ENCODE measurements at places on chromosomes 1 and 21. TPM values are rescaled to one million over a fixed set of nuclear protein-coding genes. Genes with fewer than 3 reads are reported as not detected.

Gene RGS7
- 4.5 TPM for total RNA-seq

Gene ETV3L
- not detected for total RNA-seq

Gene S100A4
- 404 TPM for total RNA-seq

Gene ATP6V1G3
- not detected for total RNA-seq

Gene KIF14
- total RNA-seq: 2.0 TPM

Gene PGLYRP3
- total RNA-seq: not detected

Gene OR2AK2
- total RNA-seq: not detected

Gene FMO5
- 1.8 TPM for total RNA-seq

Gene SNRPE
- 69.5 TPM for total RNA-seq

Gene MMP23B
- total RNA-seq: 71.4 TPM

DNA sequence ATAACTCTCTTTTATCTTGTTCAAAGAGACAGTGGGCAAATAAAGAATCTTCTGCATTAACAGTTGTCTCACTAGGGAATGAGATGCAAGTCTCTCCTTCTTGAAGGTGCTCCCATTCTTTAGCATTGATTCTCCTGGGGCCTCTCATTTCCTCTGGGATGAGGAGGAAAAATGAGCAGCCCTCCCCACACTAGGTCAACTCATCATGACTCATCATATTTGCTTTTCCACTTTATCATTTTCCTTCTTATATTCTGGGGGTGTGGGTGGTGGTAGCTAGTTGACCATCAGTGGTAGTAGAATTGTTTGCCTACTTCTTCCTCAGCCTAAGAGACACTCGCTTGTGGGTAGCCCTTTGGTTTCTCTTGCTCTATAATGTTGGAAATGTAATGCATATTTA, 182.0 kb upstream of the C1orf87 start:
- DNase-seq: no peak

- DNase-seq: no peak
These were observed 80.4 kb downstream of the ADARB1 start for GRCh38 chr21:45154511-45155508.

GRCh38 chr1:51715369-51715768, 98.5 kb downstream of the OSBPL9 start:
- DNase-seq: no peak

DNA sequence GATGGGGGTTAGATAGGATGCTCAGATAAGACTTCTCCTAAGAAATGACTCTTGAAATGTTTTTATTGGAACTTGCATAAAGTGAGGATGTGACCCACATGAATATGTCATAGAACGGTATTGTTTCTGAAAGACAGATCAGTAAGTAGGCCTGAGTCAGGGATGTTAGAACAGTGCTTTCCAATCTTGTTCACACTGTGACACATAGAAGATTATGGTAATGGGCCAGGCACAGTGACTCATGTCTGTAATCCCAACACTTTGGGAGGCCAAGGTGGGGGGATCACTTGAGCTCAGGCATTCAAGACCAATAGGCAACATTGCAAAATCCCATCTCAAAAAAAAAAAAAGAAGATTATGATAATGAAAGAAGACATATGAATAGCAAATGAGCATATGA, 32.9 kb downstream of the FMO4 start:
- DNase-seq: no peak

GRCh38 chr1:41386196-41386663, 25.0 kb downstream of the FOXO6 start:
- no peak for DNase-seq

GRCh38 chr1:117568999-117569398, 36.8 kb upstream of the TENT5C start:
- no peak for DNase-seq

DNA sequence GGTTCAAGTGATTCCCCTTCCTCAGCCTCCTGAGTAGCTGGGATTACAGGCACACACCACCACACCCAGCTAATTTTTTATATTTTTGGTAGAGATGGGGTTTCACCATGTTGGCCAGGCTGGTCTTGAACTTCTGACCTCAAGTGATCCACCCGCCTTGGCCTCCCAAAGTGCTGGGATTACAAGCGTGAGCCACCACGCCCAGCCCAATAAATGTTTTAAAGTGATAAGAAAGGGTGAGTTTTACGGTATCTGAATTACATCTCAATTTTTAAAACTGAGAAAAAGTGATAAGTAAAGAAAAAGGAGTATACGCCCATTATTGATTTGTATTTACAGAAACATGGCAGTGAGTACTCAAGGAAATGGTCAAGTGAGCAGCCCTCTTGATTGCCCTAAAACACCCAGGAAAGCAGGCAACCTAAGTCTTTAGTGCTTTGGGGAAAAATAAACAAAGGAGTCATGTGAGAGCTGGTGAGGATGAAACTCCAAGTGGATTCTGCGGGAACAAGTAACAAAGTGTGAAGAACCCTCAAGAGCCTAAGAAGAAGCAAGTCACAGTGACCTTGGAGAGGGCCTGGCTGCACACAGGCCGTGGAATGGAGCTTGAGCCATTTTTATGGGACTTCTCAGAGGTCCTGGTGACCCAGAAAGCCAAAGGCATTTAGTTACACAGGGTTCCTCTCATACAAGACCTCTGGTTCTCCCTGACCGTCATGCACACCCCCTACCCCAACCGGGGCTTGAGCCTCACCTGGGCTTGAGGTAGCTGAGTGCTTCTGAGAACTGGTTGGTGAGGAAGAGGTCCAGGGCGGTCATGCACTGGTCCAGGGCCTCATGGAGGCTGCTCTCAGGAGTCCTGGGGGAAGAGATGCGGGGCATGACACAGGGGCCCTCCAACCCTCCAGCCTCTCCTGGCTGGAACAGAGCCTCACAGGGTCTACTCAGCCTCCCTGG, 9.1 kb downstream of the TTC39A start:
- DNase-seq: no peak

DNA sequence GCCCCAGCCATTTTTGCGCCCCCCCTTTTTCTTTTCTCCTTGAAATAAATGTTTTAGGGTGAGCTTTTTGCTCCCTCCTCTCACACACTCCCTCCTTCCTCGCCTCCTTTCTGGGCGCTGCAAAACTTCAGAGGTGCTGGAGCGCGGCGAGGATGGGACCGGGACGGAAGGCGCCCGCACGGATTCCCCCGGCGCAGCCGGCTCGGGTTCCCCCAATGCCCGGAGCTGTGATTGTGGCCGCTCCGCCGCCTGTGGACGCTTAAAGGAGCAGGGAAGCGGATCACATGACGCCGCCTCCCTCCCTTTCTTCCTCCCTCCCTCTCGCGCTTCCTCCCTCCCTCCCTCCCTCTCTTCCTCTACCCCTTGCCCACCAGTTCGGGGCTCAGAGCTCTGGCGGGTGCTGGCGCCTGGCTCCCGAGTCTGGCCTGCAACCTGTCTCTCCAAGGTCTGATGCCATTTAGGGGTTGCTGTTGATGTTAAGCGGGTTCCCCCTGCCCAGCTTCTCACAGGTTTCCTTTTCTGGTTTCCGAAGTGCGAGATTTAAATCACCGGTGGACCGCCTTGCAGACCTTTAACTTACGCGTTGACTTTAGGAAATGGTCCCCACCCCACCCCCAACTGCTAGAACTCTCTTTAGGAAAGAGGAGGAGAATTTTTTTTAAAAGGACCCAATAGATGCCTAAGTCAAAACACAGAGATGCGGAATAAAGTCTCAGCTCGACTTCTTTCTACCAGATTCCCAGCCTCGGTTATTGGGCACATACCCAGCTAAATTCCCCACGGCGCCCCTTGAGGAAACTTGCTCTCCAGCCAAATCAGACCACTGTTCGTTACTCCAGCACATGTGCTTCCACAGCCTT, at the start of gene WLS:
WLS (minus strand) TSS at position 235 of the 860 bp plus-strand sequence; CDS start at position 11, 224 bp downstream.
- peak; percentile 93 for DNase-seq

- no peak for DNase-seq
These were observed 11.8 kb downstream of the NHLH2 start for GRCh38 chr1:115829023-115829674.

DNA sequence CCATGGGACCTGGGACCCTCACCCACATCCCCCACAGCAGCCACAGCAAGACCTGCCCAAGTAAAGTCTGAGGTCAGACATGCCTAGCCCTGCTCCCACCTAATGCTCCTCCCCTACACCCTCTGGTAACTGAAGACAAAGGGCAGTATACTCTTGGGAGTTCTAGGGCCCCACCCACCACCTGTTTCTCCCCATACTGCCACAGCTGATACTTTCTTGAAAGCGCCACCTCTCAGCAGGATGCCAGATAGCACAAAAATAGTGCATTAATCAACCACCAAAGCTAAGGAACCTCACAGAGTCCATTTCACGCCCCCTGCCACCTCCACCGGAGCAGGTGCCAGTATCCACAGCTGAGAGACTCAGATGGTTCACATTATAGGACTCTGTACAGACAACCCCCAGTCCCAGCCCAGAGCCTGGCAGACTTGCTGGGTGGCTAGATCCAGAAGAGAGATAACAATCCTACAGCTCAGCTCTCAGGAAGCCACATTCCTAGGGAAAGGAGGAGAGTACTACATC, 238.1 kb downstream of the LRRC40 start:
- no peak for DNase-seq

GRCh38 chr1:58895082-58895481, 111.2 kb upstream of the JUN start:
- DNase-seq: no peak

DNA sequence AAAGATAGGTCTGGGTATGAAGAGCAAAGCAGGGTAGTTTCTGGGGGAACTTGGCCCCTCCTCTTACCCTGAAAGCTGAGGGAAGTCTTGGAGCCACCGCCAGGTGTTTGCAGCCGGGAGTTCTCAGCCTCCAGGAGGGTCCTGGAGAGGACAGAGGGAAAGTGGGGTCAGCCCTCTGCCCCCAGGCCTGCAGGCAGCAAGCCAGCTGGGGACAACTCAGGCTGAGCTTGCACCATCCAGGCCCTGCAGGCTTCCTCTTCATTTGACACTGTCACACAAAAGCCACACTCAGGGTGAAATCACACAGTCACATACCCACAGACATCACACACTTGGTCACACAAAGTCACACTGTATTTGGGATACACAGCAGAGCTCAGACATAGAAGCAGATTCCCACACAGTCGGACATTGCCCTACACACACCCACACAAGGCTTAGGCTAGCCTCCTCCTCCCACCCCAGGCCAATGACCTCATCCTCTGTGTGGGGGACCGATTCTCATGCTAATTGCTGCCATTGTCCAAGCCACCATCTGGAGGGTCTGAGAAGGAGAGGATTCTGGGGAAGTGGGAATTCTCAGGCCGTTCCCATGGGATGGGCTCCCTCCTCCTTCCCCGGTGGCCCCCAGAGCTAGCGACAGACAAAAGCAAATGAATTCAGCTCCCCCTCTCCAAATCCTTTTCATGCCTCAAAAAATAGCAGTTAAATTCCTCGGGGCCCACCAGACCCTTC, 3.7 kb downstream of the NES start:
- DNase-seq: no peak

DNA sequence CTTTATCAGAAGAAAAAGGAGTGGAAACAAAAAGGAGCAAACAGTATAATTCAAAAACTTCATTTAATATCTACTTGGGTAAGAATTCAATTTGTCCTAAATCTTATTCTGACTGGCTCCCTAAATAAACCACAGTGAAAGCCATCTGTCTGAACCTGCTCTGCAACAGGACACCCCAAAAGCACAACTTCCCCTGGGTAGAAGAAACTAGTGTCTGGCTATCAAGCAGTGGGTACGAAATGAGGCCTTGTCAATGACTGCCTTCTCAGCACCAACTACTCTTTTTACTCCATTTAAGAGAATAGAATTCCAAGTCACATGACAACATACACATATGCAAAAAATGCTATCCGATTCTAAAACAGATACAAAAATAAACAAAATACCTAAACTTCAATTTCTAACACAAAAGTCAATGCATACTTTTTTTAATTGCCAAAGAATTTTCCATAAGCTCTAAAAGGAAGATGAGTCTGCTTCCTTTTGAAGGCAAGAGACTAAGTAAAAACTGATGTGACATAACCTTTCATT, 206.8 kb downstream of the SLC45A1 start:
- DNase-seq: no peak

- DNase-seq: no peak
These were observed 1496.4 kb downstream of the MRPL39 start for GRCh38 chr21:24110846-24111245.

- DNase-seq: no peak
These were observed 42.6 kb upstream of the ATP2B4 start for GRCh38 chr1:203584035-203584434.

DNA sequence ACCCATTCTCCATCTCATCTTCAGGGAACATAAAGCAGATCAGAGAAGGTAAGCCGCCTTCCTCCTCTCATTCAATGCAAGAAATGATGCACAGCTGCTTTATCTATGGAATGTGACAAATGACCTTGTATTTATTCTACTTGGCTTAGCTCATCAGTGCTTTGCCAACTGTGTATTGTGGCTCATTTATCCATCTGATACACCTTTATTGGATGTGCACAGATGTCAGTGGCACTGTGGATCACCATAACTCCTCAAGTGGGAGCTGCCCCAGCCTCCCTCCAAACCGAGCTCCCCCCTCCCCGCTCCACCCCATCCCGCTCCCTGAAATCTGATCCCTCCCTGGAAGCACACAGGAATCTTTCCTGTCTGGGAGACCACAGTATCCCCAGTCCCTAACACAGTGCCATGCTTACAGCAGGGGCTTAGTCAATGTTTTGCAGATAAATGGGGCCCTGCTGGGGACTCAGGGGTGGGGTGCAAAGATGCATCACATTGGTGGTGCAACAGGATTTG, 156.0 kb upstream of the RAB4A start:
- DNase-seq: no peak

- no peak for DNase-seq
These were observed 30.2 kb downstream of the RAB3B start for GRCh38 chr1:51960262-51960661.

DNA sequence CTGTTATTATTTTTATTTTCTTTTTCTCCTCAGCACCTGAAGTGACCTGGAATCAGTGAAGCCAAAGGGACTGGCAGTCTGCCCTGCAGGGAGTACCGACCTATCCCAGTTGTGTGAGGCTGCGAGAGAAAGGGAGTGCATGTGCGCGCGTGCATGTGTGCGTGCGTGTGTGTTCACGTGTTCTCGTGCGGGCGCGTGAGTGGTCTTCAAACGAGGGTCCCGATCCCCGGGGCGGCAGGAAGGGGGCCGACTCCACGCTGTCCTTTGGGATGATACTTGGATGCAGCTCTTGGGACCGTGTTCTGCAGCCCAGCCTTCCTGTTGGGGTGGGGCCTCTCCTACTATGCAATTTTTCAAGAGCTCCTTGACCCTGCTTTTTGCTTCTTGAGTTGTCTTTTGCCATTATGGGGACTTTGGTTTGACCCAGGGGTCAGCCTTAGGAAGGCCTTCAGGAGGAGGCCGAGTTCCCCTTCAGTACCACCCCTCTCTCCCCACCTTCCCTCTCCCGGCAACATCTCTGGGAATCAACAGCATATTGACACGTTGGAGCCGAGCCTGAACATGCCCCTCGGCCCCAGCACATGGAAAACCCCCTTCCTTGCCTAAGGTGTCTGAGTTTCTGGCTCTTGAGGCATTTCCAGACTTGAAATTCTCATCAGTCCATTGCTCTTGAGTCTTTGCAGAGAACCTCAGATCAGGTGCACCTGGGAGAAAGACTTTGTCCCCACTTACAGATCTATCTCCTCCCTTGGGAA, 123.3 kb downstream of the PRDM2 start:
- DNase-seq: peak; percentile 91

GRCh38 chr1:4605158-4605557, 49.3 kb upstream of the AJAP1 start:
- DNase-seq: no peak

GRCh38 chr1:205954819-205955404, 11.7 kb upstream of the SLC26A9 start:
- DNase-seq: no peak

GRCh38 chr1:15023205-15023604, 130.3 kb upstream of the TMEM51 start:
- DNase-seq: no peak

All from chondrocyte (in vitro differentiated cells).